ENCODE measurements at places on chromosomes 4 and X.

- DNase-seq: no peak
Observed at GRCh38 chr4:143443728-143444127, 69.8 kb upstream of the SMARCA5 start.

GRCh38 chr4:156732634-156733033, 239.0 kb downstream of the PDGFC start:
- DNase-seq: no peak

- no peak for DNase-seq
Observed at GRCh38 chr4:152109531-152110509, 349.0 kb upstream of the GATB start.

- DNase-seq: no peak
Observed at GRCh38 chr4:152424977-152425376, 110.9 kb downstream of the FBXW7 start.

DNA sequence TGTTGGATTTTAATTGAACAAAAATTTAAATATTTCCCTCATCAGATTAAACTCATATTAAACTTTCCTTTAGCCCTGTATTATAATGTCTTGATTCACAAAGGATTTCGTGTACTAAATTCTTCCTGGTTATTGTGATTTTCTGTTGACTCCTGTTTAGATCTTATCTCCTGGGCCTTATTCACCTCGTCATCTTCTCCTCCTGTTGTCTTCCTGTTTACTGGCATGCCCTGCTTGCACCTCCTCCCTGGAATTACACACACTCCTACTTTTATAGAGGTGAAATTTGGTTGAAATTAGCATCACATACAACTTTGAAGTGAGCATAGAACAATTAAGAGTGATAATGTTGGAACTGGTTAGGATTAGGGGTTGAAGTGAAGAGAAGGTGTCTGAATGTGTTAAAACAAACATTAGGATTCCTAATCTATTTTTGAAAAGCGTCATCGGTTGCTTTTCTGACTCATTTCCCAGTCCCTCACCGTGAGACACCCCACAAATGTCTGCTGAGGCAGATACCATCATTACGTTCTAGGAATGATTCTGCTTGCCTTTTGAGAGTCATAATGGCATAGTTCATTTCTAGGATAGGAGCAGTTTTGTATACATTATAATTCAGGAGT, 32.5 kb downstream of the TLL1 start:
- DNase-seq: no peak

GRCh38 chrX:153941336-153942252, 2.8 kb downstream of the RENBP start:
- DNase-seq: no peak

DNA sequence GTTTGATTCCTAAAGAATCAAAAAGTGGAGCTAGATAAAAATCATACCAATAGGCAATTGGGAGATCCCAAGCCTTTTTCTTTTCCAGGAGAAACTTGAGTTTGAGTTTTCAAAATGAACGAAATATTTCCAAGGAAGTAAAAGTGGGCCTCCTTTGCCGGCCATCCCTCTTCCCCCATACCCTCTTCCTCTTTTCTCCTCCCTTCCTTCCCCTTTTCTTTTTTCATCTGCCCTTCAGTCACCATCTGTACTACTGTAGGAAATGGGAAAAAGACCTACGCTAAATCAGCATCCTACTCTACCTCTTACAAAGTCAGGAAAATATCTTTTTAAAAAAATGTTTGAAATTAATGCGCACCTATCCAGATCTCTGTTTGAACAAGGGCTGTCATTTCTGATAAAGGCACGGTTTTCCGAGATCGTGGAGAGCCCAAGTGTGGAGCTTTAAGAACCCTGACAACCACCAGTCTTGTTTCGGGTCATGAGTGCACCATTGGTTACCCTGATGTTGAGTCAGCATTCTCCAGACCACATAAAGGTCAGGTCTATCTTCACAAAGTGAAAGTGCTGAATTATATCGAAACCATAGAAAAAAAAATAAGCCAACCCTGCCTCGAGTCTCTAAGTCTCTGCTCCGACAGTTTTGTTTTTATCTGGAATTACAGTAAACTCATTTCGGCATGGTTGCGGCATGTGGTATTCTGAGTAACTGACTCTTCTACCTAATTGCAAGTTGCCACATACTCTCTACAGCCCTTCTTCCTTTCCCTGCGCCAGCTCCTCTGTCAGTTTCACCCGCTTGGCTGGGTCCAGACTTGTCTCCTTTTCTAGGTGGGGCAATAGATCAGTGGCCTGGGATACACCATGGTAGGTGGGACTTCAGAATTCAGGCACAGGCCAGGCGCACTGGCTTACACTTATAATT, 140.2 kb upstream of the KLF3 start:
- DNase-seq: no peak

DNA sequence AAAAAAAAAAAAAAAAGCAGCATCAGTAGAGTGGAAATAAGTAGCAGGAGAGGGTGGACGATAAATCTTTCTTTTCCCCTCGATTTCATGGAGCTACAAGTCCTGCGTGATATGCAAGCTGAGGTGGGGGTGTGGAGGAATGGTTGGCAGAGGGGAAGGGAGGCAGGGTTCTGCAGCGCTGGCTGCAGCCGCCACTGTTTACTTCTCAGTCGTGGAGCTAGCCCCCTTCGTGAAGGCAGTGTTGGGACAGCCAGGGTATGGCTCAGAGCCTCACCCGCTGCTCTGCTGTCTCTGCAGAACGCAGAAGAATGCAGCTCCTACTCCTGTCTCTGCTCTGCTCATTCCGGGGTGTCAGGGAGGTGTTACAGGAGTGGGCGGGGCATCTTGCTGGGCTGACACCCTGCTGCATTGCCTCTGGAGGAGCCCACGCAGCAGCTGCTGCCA, 140.6 kb downstream of the GPM6A start:
- no peak for DNase-seq

DNA sequence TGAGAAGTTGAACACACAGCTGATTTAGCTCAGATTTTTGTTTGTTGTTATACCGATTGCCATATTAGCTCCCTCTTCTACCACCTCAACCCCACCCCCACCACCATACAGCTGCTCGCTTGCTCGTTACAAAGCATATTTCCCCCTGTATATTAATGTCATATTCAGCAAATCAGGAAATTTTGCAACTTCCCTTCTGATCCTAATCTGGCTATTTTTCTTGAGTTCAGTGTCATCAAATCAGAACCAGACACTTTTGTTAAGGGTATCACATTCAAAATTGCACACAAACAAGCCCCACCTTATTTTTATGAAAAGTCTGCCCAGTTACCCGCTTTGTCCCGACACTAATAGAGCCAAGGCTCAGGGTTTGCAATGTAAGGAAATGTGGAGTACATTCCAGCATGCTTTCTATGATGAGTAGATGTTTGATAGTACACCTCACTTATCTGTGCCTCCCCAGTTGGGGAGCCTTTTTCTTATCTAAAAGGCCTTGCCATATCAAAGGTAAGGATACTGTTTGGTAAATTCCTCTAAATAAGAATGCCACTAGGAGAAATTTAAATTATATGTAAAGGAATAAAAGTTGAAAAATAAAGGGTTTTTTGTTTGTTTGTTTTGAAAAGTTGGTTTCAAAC, 212.2 kb downstream of the CBR4 start:
- no peak for DNase-seq

DNA sequence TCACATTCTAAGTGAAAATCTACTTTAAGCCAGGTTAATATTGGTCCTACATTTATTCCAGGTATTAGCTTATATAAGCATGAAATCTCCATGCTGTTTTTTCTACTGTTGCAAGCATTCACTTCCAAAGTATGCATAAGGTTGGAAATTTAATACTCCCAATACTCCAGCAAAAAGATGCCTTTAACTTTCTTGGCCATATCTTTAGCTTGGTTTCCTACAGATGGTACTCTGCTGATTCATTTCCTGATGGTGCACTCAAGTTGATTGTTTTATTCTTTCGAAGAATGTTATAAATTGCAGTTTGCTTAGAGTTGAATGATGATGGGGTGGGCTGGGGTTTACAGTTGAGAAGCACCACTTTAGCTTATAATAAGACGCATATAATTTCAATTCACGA, 330.2 kb downstream of the PTTG2 start:
- no peak for DNase-seq

DNA sequence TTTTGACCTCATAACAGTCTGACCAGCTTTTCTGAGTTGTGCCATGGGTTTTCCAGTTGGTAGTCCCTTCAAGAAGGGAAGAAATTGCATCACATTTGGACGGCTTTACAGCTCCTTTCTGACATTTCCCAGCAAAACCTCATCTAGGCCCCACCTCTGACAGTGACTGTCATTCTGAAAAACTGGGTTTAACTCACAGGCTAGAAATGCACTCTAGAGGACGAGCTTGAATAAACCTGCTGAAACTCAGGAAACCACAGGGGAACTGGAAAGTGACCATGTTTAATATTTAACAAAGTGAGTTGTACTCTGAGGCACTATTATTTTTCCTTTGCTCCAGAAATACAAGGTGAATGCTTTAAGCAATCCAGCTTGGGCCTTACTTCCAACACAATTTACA, 434.3 kb upstream of the RASGEF1B start:
- no peak for DNase-seq

GRCh38 chrX:55484948-55485347, 4.7 kb downstream of the USP51 start:
- DNase-seq: no peak

DNA sequence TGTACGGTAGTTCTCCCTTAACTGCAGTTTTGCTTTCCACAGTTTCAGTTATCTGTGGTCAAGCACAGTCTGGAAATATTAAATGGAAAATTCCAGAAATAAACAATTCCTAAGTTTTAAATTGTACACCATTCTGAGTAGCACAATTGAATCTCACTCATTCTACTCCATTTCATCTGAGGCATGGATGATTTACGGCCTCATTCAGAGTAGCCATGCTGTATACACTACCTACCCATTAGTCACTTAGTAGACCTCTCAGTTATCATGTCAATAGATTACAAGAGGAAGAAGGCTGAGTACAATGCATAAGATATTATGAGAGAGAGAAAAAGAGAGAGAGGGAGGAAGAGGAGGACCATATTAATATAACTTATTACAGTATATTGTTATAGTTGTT, 77.5 kb downstream of the ENOX2 start:
- DNase-seq: no peak

GRCh38 chr4:24736066-24736465, 59.3 kb upstream of the SOD3 start:
- no peak for DNase-seq

DNA sequence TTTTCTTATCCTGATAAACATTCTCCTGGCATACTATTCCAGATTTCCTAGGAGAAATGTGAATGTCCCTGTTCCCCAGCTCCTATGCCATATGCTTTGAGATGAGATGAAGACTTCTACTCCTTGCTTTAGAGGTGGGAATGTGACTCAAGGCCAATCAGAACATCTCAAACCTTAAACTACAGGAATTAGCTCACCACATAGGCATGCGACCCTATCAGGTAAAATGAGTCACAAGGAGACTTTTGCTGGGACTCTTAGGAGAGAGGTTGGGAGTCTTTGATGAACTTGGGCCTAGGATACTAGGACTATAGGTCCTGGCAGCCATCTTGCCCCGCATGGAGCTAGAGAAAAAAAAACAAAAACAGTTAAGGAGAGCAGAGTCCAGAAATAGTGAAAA, 5.8 kb upstream of the USO1 start:
- DNase-seq: no peak

GRCh38 chr4:2868877-2869487, 25.3 kb downstream of the ADD1 start:
- DNase-seq: no peak

GRCh38 chrX:107675823-107676555, 47.7 kb downstream of the PRPS1 start:
- no peak for DNase-seq

DNA sequence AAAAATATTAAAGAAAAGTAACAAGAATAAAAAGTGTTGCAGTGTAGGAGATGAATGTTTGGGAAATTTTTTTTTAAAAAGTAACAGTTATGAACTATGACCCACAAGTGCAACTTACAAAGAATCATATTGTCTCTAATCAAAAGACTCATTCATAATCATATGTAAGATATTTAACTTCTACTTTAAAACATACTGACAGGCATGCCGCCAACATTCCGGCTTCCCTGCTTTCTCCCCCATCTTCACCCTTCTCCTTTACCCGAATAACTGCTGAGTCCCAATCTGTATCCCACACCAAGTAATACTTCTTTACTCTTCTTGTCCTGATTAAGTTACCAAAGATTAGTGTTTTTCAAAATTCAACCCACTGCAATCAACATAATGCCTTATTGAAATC, 598.8 kb upstream of the FRG1 start:
- no peak for DNase-seq

- DNase-seq: no peak
Observed at GRCh38 chrX:38275615-38276014, 51.7 kb downstream of the RPGR start.

GRCh38 chr4:845233-845835, 19.4 kb upstream of the CPLX1 start:
- no peak for DNase-seq

DNA sequence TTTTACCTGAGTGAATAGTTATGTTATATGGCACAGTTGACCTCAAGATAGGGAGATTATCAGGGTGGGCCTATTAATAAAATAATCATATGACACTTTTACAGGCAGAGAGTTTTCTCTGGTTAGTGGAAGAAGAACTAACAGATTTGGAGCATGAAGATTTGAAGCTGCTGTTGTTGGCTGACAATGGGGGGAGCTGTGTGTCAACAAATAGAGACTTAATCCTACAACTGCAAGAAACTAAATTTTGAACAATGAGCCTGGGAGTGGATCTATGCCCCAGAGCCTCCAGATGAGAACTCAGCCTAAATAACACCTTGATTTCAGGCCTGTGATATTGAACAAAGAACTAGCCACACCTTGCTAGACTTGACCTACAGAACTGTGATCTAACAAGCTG, 7.2 kb upstream of the CCSER1 start:
- DNase-seq: no peak

GRCh38 chr4:8907596-8908205, 36.1 kb upstream of the HMX1 start:
- no peak for DNase-seq

- no peak for DNase-seq
Observed at GRCh38 chrX:70134116-70134477, 850 bp downstream of the IGBP1 start.

DNA sequence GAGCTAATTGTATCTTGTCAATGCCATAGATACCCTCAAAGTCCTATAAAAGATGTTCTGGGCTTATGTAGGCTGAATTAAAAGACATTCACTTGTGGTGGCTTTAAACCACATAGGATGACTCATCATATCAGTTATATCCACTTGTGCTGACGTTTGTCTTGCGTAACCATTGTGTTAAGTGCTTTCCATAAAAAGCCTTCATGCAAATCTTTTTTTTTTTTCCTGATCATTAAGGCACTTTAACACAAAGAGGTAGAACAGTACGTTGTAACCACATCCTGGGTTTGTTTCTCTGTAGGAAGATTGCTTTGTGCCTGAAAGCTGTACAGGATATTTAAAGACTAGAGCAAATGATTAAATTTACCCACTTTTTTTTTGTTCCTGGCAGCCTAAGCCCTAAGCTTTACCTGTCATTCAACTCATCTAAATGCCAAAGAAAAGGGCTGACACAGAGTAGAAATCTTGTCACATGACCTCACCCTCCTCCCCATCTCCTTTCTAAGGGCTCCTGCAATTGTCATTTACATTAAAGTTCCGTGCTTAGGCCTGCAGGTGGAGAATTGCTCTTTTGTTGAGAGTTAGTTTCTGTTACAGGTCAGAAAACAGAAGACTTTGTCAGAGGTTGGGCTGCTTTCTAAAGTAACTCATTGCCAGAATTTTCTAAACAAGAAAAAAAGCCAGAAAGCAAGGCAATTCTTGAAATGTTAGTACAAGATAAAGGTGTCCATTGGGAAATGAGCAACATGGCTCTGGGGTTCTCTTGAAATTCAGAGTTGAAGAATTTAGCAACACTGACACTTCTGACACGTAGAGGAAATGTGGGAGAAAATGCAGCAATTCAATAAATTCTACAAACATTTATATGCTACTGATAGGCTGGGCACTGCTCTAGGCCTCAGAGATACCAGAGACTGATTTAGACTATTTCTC, 555.6 kb downstream of the PPARGC1A start:
- no peak for DNase-seq
